ENCODE measurements at places on chromosomes 5 and 9.

- DNase-seq: no peak
Measured at GRCh38 chr5:68849906-68850305, 243.9 kb upstream of the SLC30A5 start.

DNA sequence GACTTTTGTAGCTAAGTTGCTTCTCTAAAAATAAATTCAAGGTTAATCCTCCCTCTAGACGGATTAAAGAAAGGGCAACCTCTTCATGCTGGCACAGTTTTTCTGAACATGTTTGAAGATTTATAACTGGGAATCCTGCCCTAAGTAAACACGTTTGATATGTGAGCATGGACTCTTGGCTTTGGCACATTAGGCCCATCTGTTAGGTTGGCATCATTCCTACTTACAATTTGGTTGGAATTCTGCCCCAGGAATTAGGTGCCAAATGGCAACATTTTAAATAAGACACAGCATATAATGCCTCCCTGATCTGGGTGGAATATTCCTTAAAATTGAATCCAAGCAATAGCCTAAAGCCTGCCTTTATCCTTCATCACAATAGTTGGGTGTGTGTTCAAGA, 372.3 kb upstream of the CDH18 start:
- no peak for DNase-seq

GRCh38 chr5:148002451-148002850, 61.3 kb upstream of the SPINK5 start:
- no peak for DNase-seq

GRCh38 chr5:72937517-72938061, 18.3 kb upstream of the FCHO2 start:
- no peak for DNase-seq

GRCh38 chr5:138177941-138178515, 402 bp downstream of the BRD8 start:
- peak; percentile 28 for DNase-seq

- no peak for DNase-seq
Measured at GRCh38 chr5:71972777-71973473, 134.3 kb upstream of the MAP1B start.

DNA sequence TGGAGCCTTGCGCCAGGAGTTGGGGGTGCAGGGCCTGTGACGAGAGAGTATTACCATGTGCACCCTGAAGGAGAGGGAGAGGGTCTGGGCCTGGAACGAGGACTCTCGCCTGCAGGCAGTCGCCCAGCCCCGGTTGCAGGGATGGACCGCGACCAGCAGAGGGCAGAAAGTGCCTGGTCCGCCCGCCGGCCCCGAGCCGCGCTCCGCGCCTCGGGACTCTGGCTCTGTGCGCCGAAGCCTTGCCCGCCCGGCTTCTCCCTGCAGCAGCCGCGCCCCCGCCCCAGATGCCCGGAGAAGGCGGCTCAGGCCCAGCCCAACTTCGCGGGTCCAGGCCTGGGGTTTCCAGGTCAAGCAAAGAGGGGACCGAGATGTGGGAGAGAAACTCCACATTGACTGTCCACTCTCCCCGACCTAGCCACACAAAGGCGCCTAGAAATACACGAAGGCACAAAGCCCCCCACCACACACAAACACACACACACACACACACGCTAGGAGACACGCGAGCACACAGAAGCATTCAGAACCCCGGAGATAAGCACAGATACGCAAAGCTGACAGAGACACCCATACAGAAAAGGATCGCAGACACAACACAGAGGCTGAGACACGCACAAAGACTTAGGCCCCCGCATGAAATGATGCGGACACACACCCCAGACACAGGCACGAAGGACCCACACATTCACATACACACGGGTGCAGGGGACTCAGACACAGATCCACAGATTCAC, 2.0 kb upstream of the LMX1B start:
- peak; percentile 27 for DNase-seq

GRCh38 chr5:65802080-65802479, 80.1 kb downstream of the NLN start:
- DNase-seq: no peak

DNA sequence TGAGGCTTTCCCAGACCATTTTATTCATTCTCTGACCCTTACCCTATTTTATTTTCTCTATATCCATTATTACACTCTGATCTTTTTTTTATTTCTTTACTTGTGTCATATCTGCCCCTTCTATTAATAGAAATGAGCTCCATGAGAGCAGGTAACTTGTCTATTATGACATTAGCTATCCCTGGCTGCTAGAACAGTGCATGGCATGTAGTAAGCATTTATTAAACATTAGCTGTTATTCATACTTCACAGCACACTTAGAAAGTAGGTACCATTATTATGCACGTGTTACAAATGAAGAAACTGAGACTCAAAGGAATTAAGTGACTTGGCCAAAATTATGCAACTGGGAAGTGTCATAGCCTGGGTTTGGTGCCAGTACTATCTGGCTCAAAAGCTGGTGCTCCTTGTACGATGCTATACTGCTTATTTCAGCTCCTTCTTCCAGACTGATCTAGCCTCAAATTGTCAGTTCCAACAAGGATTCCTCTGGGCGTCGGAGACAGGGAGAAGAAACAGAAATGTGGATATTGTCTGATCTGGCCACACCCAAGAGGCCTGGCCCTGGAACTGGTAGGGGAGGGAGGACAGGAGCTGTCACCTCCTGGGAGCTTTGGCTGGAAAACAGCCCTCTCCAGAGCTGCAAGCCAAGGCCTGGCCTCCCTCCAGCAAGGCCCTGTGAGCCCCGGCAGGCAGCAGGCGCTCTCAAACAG, 10.8 kb upstream of the NIPAL4 start:
- DNase-seq: no peak

GRCh38 chr5:95113489-95113888, 171.4 kb downstream of the MCTP1 start:
- peak; percentile 68 for DNase-seq

- DNase-seq: no peak
Measured at GRCh38 chr5:113217619-113218184, 217.1 kb downstream of the TSSK1B start.

GRCh38 chr9:68567565-68567964, 26.9 kb upstream of the TMEM252 start:
- no peak for DNase-seq

GRCh38 chr9:77679661-77680368, 31.7 kb upstream of the GNA14 start:
- no peak for DNase-seq

DNA sequence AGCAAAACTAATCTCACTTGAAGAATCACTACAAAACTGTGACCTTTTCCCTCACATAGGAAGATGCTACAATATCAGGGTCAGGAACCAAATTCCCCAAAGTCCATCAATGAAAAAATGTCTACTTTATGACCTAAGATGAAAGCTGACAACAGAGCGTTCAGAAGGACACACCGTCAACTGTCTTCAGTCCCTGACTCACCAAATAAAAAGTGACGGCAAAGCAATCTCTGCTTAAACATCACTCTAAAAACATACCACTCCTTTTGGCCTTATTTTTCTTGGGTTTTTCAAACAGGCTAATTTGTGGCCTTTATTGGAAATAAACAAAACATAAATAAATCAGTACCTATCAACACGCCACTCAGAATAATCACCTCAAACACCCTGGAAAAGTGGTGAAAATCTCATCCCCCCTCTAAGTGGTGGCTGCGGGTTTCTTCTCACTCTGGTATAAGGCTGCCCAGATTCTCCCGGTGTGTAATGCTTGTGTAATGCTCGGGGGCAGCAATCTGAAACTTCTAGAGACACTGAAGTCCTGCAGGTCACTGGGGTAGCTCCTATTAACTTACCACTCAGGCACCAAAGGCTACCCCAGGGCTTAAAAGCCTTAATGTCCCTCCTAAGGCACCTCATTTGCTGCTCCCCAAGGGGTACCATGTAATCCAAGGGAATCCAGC, 29.5 kb downstream of the SEMA4D start:
- DNase-seq: no peak

- DNase-seq: peak; percentile 4
Measured at GRCh38 chr9:133604214-133604613, 5.0 kb downstream of the FAM163B start.

DNA sequence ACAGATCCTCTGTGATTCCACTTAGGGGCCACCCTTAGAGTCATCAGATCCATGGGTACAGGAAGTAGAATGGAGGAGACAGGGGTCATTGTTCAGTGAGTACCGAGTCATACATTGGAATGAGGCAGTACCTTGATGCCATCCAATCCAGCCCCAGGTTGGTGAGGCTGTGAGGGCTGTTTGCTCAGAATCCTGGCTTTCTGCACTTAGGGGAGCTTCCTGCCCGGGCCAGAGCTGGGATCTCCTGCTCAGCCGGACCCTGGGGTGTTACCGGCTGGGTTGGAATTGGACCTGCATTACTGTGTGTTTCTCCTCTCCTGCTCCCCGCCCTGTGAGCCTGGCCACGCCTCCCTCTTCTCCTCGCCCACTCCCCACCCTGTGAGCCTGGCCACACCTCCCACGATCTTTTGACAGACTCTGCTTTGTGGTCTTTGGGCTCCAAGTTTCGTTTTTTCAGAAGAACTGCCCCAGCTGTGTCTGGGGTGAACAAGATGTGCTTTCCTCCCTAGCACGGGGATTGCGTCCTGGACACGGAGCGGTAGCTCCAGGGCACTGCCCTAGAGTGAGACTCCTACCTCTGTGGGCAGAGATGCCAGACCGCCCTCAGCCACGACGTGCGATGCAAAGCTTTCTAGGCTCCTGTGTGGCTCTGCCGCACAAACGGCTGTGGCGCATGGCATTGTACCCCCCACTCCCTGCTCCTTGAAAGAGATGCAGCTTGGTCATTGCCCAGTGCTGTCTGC, 15.4 kb downstream of the TRAF2 start:
- peak; percentile 12 for DNase-seq

GRCh38 chr5:146419696-146420095, 27.4 kb upstream of the TCERG1 start:
- DNase-seq: no peak

GRCh38 chr5:113117543-113118115, 141.0 kb downstream of the DCP2 start:
- DNase-seq: no peak

GRCh38 chr9:90778746-90779145, 22.9 kb upstream of the SYK start:
- DNase-seq: no peak

- peak; percentile 56 for DNase-seq
Measured at GRCh38 chr5:86979811-86980411, 287.8 kb upstream of the RASA1 start.

DNA sequence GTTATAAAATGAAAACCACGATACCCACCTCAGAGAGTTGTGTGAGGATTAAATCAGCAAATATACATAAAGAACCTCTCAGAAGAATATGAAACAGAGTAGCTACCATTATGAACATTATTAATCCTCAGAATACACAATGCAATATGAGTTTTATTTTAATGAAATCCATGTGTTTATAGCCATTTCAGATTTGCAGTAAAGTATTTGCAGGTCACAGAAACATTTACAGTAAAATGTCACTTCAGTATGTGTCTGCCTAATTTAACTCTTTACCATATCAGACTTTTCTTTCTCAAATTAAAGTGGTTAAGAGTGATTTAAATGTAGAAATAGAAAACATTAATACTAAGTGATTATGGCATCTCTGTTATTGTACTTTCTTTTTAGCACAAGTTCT, 365.2 kb upstream of the MPDZ start:
- DNase-seq: no peak

DNA sequence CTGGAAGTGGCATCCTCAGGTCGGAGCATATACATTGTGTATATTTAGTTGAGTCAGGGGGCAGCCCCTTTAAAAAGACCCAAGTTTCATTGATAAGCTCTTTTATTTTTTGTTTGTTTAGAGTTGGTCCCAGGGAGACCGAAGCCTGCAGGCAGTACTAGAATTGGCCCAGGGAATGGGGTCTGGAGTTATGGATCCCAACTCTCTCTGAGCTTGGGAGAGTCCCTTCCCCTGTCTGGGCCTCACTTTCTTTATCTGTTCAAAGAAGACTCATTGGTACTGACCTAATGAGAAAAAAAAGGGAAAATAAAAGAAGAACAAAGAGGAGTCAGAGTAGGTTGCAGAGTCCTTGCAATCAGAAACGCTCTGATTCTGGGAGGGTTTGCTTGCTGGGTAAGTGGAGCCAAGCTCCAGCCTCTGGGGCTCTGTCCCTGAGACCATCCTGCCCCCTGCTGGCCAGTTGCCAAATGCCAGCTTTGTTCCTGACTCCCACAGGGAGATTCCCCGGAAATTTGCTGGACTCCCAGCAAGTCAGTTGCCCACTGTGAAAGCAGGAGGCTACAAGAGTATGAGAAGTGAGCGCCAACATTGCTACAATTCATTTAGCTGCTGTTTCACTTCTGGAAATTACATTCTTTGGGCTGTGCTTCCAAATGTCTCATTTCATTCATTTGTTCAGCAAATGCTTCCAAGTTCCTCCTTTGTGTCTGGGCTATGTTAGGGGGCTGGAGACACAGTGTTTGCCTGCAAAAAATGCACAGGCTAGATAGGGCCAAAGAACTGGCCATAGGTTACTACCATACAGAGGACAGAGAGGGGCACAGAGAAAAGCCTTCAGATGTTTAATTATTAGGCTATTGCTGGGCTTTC, 156.2 kb downstream of the MELK start:
- DNase-seq: peak; percentile 68

GRCh38 chr9:82761027-82761426, 301.9 kb downstream of the RASEF start:
- no peak for DNase-seq

GRCh38 chr9:124014956-124015660, 3.5 kb downstream of the LHX2 start:
- DNase-seq: no peak

- DNase-seq: no peak
Measured at GRCh38 chr9:126146254-126147145, 180.1 kb upstream of the MVB12B start.

GRCh38 chr9:17116400-17116837, 18.4 kb upstream of the CNTLN start:
- DNase-seq: no peak

DNA sequence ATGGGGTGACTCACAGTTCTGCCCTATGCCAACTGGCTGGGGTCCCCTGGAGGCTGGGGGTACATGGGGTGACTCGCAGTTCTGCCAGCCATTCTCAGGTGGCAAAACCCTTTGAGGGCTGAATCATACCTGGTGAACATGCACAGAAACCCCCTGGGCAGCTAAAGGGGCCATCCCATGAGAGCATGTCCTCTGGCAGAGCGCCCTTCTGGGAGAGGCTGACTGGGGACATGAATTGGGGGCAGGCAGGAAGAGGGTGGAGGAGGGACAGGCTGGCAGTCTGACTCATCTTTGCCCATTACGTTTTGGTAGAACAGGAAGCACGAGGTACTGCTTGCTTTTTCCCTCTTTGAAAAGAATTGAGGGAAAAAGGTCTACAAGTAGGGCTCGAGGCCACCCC, 16.7 kb downstream of the TRAF1 start:
- no peak for DNase-seq

GRCh38 chr5:124039410-124039809, 527.4 kb downstream of the CSNK1G3 start:
- DNase-seq: no peak

All from brain microvascular endothelial cell (primary cell).